ENCODE measurements at places on chromosomes 12 and 14.

DNA sequence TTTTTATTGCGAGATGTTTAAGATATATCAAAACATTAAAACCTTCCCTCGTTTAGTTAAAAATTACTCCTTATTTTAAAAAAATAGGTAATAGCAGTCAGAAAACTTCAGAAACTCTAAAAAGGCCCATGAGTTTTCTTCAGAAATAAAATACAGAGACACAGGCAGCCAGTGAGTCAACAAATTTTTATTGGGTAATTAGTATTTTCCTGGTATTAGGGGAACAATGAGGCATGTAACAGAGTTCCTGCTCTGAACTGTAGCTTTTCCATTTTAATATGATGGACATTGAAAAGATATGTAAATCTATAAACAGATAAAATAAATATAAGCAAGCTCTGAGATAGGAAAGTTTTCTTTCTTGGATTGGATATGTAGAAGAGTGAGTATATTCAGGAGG, 399 bp upstream of the ZNF705A start:
- no peak for DNase-seq

GRCh38 chr12:87661786-87662377, 367.3 kb downstream of the C12orf50 start:
- DNase-seq = no peak

DNA sequence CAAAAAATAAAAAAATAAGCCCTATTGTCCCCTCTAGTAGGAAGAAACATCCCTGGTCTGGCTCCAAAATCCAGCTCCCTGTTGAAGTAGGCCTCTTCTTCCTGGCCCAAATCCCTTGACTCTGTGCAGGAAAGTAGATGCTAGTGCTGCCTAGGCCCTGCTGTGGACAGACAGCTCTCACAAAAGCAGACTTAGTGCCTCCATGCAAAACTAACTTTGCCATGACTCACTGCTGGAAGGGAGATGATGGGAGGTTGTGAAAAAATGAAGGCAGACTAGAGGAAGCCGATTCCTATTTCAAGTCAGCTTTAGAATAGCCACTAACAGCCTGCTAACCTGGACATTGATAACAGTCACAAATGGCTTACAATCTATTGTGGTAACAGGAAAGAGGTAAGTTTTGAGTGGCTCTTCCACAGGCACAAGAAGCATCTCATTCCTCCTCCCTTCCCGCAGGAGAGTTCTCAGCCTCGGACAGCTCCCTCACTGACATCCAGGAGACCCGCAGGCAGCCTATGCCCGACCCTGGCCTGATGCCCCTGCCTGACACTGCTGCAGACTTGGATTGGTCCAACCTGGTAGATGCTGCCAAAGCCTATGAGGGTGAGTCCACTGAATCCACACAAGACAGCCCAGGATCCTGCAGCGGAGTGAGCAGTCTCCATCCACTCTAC, 198.9 kb upstream of the RGS6 start:
- DNase-seq = no peak

DNA sequence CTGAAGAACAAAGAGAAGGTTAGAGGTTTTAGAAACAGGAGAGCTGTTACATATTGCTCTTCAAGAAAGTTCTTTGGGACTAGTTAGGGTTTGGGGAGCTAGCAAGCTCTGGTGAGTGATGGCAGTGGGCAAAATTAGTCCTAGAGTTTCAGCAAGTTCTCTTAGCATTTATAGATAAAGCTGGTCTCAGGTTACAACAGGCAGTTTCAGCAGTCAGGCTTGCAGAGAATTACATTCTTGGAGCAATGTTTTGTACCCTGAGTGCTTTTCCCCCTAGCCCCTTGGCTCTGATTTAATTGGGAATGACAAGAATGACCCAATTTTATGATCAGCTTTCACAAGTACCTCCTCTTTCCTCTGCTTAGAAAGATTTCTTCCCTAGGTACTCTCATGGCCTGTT, 21.4 kb upstream of the EID3 start:
- no peak for DNase-seq

- DNase-seq = no peak
These were observed 30.5 kb downstream of the YLPM1 start for GRCh38 chr14:74793506-74794155.

DNA sequence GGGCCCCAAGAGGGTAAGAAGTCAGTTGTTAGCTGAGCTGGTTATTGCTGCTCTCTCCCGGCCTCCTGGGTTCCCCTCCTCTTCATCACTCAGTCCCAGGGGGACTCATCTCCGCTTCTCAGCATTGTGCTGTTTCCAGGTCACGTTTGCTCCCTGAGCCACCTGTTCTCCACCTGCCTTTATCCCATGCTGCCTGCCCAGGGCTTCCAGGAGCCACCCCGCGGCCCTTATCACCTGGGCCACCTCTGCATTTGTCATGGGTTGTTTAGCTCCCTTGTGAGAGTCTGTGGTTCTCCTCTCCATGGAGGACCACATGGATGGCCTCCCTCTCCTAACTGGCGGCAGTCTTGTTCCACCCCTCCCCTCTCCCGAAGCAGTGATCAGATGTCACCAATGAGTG, 36.0 kb downstream of the SYNDIG1L start:
- no peak for DNase-seq

GRCh38 chr14:71532790-71533189, 399.4 kb upstream of the RGS6 start:
- no peak for DNase-seq

DNA sequence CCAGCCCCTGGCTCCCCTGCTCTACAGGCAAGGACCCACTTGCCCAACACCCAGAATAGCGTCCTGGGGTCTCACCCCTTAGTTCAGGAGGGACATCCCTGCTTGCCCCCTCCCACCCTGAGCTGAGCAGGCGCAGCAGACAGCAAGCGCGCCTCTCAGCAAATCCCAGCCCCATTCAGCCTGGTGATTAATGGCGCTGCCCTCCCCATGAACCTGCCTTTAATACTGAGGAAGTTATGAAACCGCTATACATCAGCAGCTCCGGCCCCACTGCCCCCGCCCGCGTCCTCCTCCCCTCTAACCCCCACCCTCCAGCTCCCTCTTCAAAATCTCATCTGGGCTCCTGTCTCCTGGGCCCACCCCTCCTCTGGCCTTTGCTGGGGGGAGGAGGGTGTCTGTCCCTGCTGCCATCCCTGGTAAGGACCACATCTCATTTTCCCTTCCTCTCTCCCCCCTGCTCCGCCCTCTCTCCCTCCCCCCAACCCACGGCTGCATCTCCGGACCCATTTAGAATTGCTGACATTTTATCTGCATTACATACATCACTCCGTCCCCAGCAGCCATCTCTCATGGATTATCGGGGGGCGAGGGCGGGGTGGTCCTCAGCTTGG, 7.1 kb upstream of the SMUG1 start:
- DNase-seq = no peak

GRCh38 chr12:111355201-111355925, 13.5 kb downstream of the PHETA1 start:
- DNase-seq = no peak

DNA sequence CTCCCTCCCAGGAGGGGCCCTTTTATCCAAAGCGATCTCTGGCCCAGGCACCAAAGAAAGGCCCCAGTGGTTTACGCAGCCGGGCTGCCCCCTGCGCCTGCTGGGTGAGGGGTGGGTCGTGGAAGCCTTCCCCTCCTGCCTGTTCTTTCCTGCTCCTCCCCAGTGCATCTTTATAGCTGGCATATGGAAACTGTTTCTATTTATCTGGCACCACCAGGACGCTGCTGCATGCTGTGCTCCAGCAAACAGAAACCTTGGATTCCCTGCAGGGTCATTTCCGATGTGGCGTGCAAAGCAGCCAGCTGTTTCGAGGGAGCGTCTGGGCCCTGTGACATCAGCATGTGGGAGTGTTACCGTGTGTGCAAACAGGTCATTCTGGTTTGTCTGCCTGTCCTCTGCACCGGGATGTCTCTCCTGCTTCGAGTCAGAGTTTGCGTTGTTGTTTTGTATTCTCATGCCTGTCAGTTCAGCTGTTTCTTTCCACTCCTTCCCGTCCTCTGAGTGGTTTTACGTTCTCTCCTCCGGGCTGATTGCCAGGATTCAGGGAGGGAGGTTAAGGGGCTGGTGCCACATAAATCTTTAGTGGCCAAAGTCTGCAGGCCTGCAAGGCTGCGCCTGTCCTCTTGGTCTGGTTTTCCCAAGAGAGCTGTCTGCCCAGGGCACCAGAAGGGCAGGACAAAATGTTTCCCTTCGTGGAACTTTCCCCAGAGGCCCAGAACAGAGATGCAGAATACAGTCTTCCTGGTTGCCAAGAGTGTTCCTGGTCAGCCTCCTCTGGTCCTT, 24.6 kb downstream of the TPCN1 start:
- no peak for DNase-seq

DNA sequence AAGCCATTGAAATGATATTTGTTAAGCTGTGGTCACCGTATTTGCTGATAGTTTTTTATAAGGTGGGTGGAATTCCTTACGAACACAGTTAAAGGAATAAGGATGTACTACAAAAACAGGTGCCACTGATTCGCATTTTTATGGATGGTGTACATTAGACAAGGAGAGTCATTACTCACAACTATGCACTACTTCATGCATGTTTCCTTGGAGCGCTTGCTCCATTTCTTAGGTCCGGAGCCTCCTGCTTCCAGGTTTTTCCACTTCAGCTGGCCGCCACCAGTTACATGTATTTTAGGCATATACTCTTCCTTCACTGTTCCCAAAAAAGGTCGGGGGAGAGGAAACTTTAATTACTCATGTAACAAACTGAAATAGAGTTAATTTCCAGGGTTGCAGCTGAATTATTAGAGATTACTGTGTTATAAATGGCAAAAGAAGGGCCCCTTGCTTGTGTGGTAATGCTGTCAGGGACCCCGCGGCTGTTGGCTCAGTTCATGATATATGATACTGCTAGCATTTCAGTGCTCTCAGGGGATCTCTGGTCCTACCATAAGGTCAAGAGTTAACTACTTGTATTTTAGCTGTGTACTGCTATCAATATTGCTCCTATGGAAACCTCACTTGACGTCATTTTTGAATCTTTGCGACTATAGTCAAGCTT, 454.7 kb downstream of the NPAS3 start:
- DNase-seq = no peak

GRCh38 chr12:132056320-132056719, 87.8 kb downstream of the DDX51 start:
- DNase-seq = no peak

DNA sequence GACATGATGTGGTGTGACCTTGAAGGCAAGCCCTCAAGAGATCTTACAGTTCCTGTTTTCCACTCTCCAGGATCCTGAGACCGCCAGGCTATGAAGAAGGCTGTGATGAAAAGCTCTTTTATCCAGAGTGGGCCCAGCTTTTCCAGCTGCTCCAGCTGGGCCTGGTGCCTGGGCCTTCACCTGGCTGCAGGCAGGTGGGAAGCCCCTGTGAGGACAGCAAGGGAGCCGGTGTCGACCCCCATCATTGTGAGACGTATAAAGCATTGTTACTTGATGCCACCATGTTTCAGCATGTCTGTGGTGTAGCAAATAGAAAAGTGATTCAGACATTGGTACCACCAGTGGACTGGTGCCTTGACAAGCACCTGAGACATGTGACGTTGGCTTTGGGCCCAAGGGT, 190.2 kb downstream of the KIF26A start:
- no peak for DNase-seq

DNA sequence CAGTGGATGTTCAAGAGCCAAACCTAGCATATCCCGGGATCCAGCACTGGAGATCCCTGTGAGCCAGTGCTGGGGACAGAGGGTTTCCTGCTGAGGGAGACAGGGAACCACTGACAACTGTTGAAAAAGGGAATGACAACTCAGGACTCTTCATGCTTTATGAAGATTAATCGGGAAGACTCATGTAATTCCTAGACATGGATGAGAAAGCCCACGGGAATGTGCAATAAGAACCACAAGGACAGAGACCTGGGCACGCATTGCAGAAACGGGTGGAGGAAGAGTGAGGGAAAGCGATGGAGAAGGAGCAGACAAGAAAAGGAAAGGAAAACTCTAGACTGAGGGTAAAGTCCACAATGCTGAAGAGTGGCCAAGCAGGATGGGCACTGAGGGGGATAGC, 296.0 kb downstream of the PCNX1 start:
- DNase-seq = no peak

GRCh38 chr14:64507376-64508156, 3.0 kb downstream of the ZBTB1 start:
- no peak for DNase-seq

DNA sequence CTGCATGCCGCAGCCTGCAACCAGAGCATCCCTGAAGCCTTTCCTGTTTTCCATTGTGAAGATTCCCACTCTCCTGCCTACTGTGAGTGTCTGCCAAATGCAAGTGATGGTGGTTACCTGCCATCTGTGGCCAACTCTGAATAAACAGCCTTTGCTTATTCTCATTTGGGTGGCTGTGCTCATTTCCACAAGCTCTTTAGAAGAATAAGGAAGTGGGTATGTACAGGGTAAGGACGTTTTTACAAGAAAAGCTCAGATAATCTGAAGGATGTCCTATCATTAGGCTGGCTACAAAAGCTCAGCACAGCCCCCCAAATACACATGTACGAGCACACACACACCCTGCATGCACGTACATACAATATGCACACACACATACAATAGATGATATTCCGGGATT, 7.3 kb upstream of the RNASE1 start:
- no peak for DNase-seq

- no peak for DNase-seq
These were observed 45.4 kb downstream of the PPP4R3A start for GRCh38 chr14:91464615-91465205.

GRCh38 chr12:1581973-1582708, 12.2 kb downstream of the FBXL14 start:
- DNase-seq = no peak

GRCh38 chr12:32098112-32098511, 8.5 kb upstream of the BICD1 start:
- no peak for DNase-seq

DNA sequence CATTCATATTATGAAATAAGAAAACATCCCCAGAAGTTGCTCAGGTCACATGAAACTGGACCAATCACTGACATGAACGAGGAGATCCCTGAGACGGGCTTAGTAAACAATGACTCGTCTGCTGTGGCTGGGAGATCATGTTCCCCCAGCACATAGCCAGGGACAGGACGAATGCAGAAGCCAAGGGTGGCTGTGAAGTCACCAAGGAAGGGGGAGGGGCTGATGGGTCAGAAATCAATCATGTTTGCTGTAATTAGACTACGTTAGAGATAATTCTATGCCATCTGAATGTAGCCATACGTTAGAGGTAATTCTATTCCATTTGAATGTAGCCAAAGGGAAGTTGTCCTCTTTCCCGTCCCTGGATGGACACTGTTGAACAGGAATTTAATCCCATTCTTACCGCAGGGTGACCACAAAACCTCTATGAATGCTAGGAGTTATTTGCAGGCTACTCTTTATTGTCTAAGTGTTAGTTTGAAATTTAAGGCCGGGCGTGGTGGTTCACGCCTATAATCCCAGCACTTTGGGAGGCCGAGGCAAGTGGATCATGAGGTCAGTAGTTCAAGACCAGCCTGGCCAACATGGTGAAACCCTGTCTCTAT, 332.9 kb downstream of the TMEM132D start:
- DNase-seq = no peak

DNA sequence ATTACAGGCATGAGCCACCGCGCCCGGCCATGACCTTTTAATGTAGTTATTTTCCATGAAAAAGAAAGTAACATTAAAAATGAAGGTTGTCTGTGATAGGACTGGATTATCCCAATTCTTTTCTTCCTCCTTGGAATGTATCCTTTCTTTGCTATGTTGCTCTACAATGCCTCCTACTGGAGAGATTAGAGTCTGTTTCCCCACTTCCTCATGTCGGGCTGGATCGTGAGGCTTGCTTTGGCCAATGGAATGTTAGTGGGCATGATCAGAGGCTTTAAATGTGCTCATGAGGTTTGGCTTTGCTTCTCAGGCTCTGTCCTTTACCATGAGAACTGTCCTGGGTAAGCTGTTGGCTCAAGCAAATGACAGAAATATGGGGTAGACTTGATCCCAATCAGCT, 34.7 kb upstream of the SOCS2 start:
- no peak for DNase-seq
